ENCODE measurements at places on chromosomes 1 and 21.

- no peak for DNase-seq
Measured at GRCh38 chr1:15704526-15705183, 20.5 kb downstream of the PLEKHM2 start.

GRCh38 chr21:34582506-34583150, 32.3 kb downstream of the RCAN1 start:
- peak; percentile 69 for DNase-seq

DNA sequence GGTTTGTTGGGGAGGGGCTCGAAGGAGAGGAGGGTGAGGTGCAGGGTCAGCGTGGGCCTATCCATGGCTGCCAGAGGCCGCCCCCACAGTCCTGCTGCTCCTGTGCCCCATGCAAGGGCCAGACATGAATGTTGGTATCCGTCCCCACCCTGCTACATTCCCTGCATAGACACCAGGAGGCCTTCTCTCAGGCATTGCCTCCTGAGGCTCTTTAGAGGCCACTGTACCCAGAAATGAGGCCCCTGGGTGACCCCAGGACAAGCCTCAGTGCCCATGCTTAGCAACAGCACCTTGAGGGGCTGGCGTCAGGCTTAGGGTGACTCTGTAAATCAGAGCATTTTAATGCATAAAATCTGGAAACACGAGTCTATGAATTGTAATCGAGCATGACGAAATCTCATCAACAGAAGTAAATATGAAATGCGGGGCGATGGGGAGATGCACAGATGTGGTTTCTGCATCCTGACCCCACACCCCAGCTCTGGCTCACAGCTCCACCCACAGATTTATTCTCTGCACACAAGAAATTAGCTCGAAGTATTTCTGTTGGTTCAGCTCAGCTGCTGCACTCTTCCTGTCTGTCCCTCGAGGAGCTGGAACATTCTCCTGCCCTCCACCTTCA, 124.0 kb upstream of the CSF3R start:
- DNase-seq, result no peak

DNA sequence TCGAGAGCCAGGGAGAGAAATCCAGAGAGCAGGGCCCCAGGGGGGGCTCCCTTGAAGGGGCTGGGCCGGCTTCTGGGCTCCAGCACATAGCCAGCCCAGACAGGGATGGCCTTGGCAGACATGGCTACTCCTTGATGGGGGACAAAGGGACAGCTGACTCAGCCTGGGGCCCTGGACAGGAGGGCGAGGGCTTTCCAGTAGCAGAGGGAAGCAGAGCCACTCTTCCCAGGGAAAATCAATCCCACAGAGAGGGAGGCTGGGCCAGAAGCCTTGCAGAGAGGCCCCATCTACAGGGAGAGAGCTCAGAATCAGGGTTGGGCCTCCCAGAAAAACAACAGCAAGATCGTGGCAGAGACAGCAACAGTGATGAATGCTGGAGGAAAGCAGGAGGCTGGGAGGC, 15.6 kb downstream of the IGFN1 start:
- DNase-seq, result no peak
